ENCODE measurements at places on chromosomes 3 and 15.

DNA sequence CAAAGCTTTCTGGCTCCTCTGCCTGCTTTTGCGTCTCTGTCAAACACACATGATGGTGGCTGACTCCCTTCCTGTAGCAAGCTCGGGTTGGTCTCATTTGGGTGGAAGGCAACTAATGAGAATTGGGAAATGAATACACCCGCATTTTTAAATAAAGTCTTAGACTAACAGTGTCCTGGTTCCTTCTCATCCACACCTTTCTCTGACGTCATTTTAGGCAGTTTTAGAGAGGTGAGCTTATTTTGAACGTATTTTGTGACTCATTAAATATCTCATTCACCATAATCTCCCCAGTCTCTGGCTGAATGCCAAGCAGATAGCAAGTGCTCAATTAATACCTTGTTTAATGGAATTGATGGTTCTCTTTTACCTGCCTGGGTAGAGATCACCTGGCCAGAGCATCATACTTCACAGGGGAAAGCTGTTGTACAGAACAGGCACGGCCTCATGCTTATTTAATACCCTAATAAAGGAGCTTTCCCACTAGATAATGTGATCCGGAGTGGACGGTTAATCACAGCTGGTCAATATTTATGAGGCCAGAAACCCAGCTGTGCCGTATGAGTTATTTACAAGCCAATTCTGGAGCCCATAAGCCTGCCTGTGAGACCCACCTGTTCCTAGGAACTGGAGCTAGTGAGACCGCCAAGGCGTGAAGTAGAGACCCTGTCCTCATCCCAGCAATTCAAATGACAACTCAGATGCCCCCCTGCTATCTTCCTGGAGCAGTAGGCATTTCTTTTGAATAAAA, 149.7 kb upstream of the PROK2 start:
- no peak for DNase-seq

DNA sequence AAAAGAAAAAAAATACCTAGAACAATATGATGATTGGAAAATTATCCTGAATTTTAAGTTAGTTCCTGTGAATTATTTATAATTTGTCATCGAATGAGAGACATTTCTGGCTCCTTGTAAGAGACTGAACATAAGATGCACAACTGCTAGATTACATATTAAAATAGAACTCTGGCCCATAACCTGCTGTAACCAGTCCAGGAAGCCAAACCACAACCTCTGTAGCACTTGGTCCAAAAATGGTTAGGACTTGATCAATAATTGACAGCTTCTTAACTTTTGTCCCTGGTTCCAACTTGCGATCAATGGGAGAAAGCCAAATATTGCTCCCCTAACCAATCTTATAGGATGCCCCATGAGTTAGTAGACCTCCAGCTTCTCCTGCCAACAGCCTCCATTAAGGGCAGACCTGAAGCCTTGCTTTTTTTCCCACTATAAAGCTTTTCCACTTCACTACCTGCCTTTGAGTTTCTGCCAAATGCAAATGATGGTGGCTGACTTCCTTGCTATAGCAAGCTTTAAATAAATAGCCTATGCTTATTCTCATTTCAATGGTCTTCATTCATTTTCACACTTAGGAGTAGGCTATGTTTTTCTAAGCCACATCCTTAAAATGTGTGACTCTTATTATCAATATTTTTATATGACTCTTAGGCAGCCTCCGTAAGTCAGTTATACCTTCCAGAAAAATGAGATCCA, 224.0 kb upstream of the ARHGEF26 start:
- DNase-seq, result no peak

DNA sequence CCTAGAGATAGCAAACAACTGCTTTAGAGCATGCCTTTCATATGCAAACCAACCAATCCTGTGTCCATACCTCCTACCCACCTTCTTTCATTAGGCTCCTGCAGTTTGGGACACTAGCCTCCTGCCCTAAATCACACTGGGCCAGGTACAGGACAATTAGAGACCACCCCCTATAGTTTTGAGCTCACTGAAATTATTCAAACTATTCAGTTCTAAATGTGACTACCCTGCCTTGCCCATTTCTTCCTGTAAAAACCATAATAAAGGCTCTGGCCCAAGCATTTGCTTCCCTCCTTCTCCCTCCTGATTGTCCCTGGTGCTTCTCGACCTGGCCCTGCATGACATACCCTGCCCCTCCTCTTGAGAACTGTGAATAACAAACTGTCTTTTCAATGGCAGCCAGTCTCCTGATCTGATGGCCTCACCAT, 31.4 kb upstream of the LRIG1 start:
- no peak for DNase-seq

GRCh38 chr3:99902091-99902490, 84.4 kb downstream of the CMSS1 start:
- DNase-seq, result no peak

DNA sequence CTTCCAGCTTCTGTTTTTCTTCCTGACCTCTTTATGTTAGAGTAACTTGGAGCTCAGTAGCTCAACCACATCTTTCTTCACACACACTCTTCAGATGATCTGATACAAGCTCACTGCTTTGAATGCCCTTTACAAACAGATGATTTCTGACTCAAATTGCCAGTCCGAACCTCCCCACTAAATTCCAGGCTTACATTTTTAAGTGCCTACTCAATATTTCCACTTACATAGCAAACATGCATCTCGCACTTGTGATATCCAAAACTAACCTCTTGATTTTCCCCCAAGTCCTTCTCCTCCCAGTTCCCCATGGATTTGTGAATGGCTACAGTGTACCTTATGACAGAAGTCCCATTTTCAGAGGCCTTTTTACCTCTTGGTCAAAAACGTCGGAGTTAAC, 139.1 kb downstream of the GBE1 start:
- DNase-seq, result no peak

DNA sequence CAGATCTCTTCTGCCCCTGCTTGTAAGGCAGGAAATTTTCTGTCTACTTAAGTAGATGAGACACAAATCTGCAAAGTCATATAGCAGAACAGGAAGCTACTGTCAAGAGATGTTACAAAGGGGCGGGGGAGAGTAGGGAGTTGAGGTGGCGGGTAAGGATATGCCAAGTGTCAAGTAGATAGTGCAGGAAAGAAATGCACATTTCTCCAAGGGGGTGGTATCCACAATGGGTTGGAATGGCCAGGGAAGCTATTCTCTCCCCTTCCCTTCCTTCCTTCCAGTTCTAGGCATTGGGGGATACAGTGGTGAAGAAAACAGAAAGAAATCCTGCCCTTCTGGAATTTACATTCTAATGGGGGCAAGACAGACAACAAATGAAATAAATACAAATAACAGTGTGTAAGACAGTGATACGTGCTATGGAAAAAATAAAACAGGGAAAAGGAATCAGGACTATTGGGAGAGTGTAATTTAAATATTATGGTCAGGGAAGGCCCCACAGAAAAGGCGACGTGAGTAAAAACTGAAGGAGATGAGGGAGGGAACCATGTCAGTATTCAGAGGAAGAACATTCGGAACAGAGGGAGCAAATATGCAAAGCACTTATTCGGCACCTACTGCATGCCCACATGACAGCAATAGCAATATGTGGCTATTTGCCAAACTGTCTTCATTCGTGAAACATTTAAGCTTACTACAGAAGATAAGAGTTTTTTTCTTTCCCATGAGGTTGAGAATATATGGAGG, 42.8 kb upstream of the RNU6-1 start:
- DNase-seq, result no peak

DNA sequence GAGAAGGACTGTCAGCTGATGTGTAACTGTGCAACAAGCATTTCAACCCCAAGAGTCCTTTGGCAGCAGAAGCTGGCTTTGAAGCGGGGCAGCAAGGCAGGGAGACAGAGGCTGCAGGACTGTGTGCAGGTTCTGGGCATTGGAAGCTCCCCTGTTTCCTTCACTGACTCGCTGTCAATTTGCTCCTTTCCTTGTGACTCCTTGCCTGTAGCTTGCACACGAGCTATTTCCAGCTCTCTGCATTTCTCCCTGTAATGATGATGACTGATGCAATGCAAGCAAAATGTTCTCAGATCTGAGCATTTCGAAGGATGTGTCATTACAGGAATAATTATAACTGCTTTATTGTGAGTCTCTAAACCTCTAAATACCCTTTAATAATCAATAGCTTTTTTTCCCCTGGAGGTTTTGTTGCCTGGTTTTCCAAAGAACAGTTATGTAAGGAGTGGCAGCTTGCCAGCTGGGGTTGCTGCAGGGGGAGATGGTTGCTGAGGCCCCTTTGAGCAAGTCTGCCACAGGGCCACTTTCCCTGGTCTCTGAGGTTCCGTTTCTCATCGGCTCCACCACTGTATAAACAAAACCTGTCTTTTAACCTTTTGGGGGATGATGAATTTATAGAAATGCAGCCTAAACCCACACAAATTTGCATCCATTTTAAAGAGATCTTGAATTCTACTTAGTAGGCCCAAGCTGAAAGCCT, 2.8 kb downstream of the APOD start:
- DNase-seq, result peak; percentile 74

DNA sequence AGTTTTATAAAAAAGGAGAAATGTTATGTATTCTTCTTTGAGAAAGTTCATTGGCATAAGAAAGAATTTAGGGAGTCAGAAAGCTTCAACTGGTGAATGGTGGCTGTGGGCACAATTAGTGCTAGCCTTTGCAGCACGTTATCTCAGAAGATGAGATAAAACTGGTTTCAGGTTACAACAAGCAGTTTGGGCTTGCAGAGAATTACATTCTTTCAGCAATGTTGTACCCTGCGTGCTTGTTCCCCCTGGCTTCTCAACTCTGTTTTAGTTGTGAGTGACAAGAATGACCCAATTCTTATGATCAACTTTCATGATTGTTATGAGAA, 31.6 kb upstream of the ACP3 start:
- DNase-seq, result no peak

Measured in fibroblast of the conjunctiva (primary cell).